Esophagus squamous epithelium (tissue), 5 donors: ENCODE measurements at places on chromosomes 7 and 10.

DNA sequence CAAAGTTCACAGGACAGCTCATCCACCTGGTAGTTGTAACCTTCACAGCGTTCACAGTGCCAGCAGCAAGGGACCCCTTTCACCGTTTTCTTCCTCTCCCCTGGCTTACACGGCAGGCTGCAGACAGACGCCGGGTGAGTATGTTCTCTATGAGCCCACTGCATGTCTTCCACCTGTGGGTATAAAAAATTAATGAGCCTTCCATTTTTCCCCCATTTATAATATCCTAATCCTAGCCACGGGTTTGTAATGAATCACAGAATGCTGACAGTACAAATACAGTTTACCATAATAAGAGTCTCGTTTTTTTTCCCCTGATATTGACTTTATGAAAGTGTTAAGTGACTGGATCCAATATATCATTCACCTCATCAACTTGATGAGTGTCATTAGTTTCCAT, 719.0 kb downstream of the GRM8 start:
- DNase-seq: no peak

GRCh38 chr10:100948916-100949315, 20.4 kb upstream of the SEMA4G start:
- DNase-seq: no peak

DNA sequence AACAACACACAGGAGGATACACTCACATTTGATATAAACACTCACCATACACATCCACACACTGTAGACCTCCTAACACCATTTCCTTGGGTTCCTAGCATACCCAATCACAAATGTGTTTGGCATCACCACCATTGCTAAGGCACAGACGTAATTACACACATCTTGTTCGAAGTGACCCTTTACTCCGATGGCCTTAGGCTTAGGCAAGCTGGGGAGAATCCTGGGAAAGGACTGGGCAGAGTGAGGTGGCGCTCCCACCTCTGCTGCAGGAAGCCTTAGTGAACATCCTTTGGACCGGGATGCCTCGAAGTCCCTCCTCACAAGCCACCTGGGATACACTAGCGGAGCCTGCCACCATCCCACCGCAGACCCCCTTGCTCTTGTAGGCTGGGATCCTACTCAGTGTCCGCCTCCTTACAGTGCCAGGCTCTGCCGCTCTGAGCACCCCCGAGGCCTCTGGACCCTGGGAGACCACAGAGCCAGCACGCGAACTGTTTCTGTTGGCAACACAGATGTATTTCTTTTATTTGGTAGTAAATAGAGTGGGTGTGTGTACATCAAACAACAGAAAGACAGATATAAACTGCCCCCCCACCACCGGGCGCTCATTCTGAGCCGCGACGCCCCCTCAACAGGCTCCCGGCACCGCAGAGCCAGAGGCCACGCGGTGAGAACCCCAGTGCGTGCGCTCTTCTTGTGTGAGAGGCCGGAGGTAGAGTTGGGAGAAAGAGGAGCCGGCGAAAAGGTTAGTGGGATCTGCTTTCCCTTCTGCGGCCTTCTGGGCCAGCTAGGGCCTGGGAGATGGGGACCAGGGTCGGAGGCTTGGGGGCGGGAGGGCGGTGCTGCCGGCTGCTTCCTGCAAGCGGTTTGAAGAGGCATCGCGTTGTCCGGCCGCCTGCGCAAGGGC, 5.9 kb upstream of the HMX2 start:
- DNase-seq: no peak

DNA sequence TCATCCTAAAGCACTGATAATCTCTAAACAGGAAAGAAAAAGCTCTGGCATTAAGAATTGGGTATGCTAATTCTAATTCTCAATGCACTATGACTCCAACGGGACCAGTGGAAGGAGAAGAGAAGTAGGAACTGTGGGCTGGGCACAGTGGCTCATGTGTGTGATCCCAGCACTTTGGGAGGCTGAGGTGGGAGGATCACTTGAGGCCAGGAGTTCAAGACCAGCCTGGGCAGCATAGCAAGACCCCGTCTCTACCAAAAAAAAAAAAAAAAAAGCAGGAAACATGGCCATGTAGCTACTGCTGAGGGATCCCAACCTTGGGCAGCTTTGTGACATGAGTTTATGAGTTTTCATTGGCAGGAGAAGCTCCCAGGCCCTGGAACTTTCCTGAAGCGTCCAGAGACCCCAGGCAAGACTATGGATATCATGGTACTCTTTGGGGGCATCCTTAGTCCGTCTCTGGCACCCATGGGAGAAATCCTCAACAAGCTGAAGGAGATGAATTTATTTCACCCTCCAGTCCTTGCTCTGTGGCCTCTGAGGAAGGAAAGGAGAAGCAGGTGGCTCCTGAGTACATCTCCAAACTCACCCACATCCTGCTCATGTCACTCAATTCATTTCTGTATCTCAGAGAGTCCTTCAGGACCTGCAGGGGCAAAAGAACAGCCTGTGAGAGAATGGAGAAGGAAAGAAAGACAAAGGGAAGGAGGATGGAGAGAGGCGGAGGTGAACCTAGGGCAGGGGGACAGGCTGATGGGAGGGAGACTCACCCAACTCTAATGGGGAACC, 99.5 kb downstream of the SPDYE5 start:
- DNase-seq: no peak

DNA sequence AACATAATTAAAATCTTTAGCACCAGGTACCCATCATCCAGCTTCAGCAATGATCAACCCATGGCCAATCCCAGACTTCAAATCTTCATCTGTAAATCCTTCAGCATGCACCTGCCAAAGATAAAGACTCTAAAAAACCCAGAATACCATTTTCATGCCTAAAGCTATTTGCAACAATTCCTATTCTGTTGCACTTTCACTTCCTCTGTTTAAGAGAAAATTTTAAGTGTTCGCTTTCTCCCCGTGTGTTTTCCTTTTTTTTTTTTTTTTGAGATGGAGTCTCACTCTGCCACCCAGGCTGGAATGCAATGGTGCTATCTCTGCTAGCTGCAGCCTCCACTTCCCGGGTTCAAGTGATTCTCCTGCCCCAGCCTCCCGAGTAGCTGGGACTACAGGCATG, 31.8 kb upstream of the HTR5A start:
- DNase-seq: no peak

DNA sequence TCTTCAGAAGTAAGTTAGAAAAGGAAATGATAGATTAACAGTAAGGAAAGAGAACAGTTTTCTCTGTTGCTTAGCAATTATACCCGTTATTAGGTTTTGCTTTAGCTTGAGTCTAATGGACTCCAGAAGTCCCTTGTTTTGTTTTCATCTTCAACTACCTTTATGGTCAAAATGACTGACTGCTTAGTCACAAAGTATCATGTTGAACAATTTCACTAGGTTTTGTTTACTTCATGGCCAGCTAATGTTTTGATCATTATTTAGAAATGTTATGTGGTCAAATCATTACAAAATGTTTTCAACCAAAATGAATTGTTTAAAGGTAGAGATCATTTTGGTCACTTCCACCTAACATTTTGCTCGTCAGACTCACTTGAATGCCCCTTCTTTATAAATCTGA, 1.9 kb downstream of the UBN2 start:
- no peak for DNase-seq

- no peak for DNase-seq
Observed at GRCh38 chr7:132213583-132213982, 362.7 kb downstream of the PLXNA4 start.

GRCh38 chr7:55063633-55064032, 44.8 kb downstream of the EGFR start:
- DNase-seq: no peak

GRCh38 chr10:72012796-72013195, 48.6 kb downstream of the CHST3 start:
- DNase-seq: no peak

DNA sequence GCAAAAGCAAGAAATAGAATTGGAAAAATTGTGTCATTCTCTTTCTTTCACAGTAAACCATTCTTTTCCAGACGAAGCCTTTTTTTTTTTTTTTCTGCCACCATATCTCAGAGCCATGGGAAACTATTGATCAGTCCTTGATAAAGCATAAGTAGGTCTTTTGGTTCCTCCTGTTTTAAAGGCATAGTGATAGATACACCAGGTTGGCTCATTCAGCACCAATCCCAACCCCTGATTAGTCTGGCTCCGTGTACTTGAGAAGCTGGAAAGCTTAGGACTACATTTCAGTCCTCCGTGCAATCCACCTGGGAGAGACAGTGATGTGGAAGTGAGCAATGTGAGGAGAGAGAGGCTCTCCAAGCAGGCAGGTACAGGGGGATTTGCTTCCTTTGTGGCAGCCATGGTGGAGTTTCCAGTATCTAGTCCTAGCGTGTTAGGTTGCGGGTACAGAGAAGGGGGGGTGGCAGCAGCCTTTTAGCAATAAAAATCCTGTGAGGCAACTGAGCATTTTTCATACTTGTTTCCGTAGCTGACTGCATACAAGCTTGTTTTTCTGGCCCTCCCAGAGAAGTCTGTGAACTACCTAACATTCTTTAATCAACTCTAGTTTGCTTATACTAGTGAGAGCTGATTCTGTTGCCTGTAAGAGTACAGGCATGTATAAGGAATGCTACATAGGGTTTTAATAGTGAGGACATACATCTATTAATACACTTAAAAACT, 127.4 kb upstream of the CTTNBP2 start:
- DNase-seq: no peak

- no peak for DNase-seq
Observed at GRCh38 chr10:71276873-71277272, 42.2 kb upstream of the SLC29A3 start.
